ENCODE measurements at places on chromosomes 1 and 21.

- DNase-seq: no peak
These were observed 121.4 kb downstream of the ATG4C start for GRCh38 chr1:62905309-62905708.

GRCh38 chr21:19692231-19692630 is 1288.6 kb upstream of the TMPRSS15 start:
- DNase-seq: no peak

DNA sequence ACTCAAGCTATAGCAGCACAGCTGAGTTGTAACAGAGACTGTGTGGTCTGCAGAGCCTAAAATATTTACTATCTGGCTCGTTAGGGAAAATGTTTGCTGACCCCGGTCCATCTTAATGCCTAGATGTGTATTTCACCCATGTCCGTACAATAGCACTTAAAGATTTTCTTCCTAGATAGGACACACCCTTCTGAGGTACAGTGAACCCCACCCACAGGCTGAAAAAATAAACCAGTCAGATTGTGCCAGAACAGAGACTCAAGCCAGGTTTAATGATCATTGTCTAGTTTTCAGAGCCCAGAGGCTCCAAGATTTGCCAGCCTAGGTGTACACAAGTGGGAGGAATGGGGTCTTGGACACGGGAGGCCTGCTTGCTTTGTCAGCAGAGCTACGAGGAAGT is 5.6 kb downstream of the AMIGO1 start:
- no peak for DNase-seq

DNA sequence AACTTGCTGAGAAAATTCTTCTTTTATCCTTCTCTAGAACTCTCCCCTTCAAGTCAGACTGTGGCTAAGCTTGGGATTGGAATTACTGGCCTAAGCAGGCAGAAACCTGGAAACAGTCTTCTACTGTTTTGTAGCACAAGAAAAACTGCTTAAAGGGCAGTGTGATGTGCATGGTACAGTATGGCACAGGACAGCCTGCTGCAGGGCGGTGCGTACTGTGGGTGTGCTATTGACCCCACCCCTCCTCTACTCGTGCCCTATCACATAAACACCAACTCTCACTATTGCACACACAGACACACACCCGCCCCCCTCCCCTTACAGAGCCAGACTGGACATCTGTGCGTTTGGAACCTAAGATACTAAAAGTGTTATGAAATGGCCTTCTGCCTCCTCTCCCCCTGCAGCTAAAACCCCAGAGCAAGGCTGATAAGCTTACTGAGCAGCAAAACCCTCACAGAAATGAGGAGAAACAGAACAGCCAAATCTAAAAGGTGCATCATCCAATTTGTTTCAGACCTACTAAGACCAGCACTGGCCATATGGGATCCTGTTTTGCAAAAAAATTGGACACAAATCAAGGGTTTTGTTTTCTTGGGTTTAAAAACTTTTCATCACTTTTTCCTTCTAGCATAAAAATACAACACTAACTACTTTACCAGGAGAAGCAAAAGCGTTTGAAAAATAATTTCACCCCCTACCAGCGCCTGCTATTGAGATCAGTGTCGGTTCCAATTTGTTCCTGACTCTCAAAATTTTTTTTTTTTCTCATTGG is 355.8 kb upstream of the LYPLAL1 start:
- no peak for DNase-seq

DNA sequence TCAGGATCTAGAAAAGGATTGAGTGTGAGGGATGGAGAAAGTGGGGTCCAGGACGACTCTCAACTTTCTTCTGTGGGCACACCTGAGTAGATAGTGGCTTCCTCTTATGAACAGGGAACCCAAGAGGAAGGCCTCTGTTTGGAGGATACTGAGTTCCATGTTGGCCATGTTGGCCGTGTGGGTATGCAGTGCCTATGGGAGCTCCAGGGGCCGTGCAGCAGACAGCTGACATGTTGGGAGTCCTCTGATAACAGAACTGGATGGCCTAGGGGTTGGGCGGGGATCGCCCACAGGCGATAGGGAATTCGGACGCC is 43.0 kb downstream of the TMEM53 start:
- DNase-seq: no peak

GRCh38 chr1:212073490-212073889 is 37.9 kb downstream of the DTL start:
- no peak for DNase-seq

- DNase-seq: no peak
These were observed 314.0 kb downstream of the PTPRU start for GRCh38 chr1:29550119-29550841.

GRCh38 chr1:19448491-19449439 is 36.6 kb downstream of the CAPZB start:
- no peak for DNase-seq

GRCh38 chr1:232944347-232944746 is 6.1 kb upstream of the NTPCR start:
- DNase-seq: no peak

GRCh38 chr1:32693455-32694174 is 9.0 kb downstream of the SYNC start:
- no peak for DNase-seq

DNA sequence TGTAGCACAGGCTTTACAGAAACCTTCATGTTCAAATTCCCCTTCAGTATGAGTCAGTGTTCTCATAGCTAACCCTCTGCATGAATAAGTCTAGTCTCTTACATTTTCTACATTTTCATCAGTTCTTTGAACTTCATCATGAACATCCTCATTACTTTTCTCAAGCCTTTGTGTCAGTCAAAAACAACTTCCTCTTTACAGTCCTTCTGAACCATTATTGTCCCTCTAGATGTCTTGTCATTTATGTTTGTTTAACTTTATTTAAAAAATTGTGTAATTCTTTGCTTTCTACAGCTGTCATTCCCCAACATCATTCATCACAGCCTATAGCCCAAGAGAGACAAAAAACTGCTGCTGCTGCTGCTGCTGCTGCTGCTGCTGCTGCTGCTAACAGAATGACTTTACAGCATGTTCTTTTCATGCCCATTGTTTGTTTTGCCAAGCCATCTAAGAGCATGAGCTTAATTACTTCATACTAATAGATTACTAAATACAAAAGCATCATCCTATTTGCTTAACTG is 133.1 kb downstream of the LRRC40 start:
- no peak for DNase-seq

DNA sequence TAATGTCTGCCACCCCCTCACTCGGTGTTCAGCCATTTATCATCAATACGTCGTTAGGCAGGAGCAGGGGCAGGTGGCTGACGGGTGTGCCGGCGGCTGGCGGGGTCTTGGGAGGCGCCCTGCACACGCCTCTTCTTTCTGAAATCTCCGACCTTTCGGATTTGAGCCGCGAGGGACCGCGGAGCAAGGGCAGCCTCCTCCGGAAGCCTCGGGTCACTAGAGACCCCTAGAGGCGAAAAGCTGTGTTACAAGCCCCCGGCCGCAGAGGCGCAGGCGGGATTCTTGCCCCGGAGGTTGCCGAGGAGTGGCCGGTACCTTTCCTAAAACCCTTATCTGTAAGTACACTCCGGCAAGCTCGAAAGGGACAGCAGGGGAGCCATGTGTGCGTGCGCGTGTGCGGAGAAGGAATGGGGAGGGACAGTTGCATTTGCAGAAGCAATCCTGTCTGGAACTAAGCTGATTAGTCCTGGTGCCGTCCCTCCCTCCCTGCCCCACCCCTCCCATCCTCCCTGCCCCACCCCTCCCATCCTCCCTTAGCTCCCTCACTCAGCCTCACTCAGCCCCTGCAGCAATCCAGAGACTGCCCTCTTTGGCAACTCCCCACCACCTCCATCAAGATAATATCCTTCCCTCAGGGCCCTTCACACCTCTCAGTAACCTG is 11.0 kb downstream of the BRINP2 start:
- no peak for DNase-seq

- DNase-seq: no peak
These were observed 110.1 kb downstream of the VPS13D start for GRCh38 chr1:12339811-12340543.

DNA sequence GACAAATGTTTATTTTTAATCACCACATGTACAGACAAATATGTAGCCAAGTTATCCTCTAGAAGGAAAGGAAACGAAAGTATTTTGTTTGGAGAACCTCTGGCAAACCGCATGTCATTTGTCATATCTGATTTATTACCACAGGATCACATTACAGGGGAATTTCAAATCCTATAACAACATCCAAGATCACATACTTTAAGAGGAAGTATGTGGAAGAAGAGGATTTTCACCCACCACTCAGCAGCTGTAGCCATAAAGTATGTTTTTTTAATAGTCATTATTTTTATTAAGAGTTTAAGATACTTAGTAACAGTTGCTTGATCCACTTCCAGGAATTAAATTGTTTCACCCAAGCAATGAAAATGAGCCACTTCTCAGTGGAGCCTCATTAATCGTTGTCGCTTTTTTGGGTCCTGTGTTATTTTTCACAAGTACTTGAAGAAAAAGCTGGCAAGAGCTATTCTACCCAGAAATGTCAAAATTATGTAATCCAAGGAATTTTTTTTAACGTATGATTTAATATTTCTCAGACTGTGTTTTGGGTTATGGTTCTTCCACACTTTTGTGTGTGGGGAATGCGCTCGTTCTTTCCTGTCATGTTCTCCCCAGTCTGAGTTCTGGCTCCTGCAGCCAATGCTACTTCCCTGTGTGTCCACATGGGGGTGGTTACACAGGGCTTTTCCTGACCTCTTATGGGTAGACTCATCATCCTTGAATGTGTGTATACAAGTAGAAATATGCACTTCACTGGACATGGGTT is 6.9 kb downstream of the SERTAD4 start:
- no peak for DNase-seq
